Stimulated activated CD8-positive, alpha-beta memory T cell treated with anti-CD3 and anti-CD28 coated beads, Interleukin-7, amount 100 ng/mL, for 48 hours (primary cell): ENCODE measurements at places on chromosomes 12 and 14.

DNA sequence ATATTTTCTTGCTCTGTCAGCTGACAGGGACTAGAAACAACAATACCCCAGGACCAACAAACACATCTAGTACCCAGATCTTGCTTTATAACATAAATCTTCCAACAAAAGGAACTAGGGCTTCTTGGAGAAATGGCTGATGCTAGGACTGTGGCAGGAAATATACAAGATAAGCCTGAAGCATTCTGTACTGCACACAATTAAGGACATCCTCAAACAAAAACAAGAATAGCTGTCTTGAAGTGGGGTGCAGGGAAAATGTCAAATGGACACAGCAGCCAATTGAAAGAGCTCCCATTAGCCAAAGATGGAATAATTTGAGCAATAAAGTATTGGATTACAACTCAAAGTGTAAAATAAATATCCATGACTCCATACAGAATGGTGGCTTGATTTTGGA is 50.0 kb downstream of the LGMN start:
- DNase-seq = no peak

GRCh38 chr12:18415227-18415626 is 153.9 kb downstream of the PIK3C2G start:
- no peak for DNase-seq

GRCh38 chr14:74518221-74518620 is 24.7 kb downstream of the ISCA2 start:
- no peak for DNase-seq

- DNase-seq = no peak
Measured at GRCh38 chr12:120836114-120836684, 68.0 kb downstream of the SPPL3 start.

GRCh38 chr14:25833341-25834126 is 764.3 kb downstream of the NOVA1 start:
- no peak for DNase-seq

DNA sequence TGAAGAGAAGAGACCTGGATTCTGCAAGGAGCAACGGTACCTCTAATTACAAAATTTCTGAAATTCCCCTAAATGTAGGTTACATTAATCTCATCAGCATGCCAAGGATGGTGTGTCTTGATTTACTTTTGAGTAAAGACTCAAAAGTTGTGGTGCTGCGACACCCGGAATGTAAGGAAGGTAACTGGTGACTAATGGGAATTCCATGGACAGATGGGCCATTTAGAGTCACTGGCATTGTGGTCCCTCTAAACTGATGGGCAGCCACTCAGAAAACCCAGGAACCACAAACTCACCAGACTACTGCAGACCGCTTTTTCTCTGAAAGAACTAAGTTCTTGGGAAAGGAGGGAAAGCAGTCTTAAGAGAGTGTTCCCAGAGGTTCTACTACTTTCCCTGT is 32.8 kb downstream of the GRIN2B start:
- no peak for DNase-seq

- DNase-seq = no peak
Measured at GRCh38 chr14:99252940-99253868, 18.8 kb downstream of the BCL11B start.

DNA sequence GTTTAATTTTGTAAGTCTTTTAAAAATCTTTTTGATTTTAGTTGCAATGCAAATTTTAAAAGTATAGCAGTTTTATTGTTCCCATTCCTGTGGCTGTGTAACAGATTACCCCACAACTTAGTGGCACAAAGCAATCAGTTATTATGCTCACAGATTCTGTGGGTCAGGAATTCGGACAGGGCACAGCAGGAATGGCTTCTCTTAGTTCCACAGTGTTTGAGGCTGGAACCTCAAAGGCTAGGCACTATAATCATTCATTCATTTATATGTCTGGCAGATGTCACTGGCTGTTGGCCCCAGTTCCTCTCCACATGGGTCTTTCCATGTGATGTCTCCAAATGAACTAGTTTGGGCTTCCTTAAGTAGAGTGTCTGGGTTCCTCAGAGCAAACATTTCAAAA is 193.3 kb downstream of the RAD51B start:
- DNase-seq = no peak

DNA sequence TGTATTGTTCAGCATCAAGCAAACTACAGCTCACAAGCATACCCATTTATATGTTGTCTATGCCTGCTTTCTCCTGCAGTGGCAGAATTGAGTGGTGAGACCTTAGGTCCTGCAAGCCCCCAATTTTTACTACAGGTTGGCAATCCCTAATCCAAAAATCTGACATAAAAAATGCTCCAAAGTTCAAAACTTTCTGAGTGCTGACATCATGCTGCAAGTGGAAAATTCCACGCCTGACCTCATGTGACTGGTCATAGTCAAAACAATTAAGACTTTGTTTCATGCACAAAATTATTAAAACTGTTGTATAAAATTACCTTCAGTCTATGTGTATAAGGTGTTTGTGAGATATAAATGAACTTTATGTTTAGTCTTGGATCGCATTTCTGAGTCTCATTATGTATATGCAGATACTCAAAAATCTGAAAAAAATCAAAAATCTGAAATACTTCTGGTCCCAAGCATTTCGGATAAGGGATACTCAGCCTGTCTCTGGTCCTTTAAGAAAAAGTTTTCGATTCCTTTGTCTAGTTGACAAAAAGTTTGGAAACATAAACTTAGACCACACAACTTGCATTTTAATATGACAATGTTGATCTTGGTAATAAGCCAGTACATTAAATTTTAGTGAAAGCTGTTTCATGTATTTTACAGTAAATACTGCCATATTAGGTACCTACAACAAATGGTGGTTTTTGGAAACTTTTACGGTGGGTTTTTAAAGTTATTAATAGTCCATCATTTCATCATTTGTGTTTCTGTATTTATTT is 81.5 kb downstream of the AEBP2 start:
- no peak for DNase-seq

DNA sequence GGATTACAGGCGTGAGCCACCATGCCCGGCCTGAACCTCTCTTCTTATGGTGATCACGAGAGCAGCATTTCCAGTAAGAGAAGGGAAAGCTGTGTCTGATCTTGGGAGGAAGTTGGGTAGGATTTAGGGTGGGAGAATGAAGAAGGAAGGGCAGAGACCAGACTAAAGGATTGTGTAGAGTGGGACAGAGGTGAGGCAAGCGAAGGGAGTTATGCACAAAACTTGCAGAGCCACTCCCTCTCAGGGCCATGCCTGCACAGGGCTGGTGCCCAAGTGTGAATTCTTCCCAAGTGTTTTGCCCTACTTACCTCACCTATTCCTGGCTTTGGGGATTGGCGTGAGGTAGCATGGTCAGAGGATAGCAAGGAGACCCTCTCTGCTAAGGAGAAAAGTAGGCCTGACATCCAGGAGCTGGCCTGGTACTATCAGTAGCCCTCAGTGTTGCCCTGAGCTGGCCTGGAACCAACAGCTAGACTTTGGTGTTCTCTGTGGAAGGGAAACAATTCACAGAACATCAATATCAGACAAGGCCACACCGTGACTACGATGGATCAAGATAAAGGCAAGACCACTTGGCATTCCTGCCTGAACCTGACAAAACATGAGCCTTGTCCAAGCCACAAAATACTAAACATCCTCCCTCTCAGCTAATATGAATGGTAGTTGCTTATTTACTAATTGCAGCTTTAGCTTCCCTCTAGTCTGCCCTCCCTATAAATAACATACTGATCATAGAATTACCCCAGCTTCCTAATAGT is 201.0 kb upstream of the AMIGO2 start:
- no peak for DNase-seq

DNA sequence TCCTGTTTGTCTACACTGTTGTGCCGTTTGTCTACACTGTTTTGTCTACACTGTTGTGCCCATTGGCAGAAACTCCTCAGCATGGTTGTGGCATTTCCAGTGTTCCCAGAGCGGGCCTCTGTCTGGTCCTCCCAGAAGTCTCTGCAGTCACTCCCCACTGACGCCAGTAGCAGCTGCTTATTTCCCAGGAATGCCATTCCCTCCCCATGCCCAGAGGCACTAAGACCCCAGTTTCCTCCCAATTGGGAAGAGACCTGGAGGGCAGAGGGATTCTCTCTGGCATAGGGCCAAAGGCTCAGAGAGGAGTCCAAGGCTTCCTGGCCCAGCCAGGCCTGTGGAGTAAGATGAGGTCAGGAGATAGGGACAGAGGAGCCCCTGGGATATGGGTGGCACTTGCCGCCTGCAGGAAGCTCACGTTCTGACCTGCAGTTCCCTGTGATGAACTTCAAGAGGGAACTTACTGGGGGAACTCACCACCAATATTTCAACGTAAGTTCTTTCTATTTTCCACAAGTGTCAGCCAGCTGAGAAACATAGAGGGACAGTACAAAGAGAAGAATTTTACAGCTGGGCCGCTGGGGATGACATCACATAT is 69.1 kb downstream of the TNFAIP2 start:
- DNase-seq = no peak

- no peak for DNase-seq
Measured at GRCh38 chr12:9041321-9041720, 52.0 kb downstream of the KLRG1 start.

- DNase-seq = no peak
Measured at GRCh38 chr14:50615056-50615455, 53.0 kb downstream of the SAV1 start.

DNA sequence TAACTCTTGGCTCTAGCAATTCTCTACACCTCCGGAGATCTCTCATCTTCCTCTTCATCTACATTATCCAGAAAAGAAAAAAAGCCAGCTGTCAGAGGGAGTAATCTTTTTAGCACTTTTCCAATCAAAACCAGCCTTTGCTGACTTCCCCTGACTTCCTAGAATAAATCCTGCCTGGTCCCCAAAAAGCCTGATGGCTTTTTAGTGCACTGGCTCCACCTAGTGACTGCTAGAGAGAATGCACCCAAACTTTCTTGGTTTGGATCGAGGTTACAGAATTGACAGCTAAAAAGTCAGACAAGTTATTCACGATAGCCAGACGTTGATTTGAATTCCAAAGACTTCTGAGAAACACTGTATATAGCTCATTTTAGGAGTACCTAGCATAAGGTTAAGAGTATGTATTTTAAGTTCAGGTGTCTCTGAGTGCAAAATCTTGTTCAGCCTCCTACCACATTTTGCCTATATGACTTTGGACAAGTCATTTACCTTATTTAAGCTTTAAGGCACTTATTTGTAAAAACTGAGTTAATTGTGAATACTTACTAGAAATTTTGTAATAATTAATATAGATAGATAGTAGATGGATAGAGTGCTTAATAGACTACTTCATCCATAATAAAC is 185.7 kb upstream of the GRIN2B start:
- DNase-seq = no peak

DNA sequence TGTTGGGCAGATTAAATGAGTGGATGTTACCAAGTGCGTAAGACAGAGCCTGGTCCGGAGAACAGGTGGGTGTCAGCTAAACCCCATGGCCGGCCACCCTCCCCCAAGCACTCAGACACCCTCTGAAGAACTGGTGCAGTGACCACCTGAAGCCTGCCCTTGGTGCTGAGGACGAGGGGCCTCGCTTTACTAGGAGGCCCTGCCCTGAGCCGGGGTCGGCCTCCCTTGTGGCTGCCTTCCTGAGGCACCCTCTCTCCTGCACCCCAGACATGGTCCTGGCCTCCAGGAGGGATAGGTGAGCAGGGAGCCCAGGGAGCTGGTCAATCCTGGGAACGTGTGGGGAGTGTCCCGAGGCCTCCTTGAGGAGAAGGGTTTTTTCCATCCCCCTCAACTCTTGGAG is 4.9 kb upstream of the KIF26A start:
- no peak for DNase-seq

GRCh38 chr12:66571361-66571915 is 107.4 kb downstream of the GRIP1 start:
- no peak for DNase-seq

DNA sequence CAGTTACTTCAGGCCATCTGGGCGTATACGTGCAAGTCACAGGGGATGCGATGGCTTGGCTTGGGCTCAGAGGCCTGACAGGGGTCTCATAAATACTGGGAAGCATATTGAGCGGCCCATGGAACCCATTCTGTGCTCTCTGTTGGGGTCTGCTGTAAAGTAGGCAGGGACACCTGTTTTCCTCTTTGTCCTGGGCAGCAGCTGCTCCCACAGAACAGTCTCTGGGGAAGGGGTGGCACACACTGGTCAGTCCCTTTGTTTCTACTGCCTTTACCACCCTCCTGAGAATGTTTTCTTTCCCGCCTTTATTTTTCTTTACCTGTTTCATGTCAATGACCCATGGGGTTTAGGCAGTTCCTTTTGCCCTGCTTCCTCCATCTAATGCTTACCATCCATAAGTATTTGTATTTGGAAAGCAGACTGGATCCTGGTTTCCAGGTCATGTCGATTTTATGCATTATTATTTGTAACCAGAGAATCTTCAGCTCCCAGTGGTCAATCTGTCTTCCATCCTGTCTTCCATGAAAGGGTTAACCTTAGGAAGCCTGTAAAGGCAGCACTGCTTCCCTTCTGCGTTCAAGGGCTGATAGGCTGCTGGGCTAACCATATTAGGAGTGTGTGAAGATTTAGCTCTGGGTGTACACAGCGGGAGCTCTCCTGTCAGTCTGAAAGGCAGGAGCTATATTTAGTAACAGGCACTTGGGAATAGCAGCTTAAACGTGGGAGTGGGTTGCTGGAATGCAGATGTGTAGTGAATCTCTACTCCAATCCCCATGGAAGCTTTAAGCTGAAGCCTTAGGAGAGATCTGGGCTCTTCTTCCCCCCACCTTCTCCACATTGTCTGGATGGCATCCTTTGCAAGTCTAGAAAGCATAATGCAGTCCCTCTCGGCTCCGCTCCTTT is 124.0 kb downstream of the DYRK2 start:
- DNase-seq = no peak

DNA sequence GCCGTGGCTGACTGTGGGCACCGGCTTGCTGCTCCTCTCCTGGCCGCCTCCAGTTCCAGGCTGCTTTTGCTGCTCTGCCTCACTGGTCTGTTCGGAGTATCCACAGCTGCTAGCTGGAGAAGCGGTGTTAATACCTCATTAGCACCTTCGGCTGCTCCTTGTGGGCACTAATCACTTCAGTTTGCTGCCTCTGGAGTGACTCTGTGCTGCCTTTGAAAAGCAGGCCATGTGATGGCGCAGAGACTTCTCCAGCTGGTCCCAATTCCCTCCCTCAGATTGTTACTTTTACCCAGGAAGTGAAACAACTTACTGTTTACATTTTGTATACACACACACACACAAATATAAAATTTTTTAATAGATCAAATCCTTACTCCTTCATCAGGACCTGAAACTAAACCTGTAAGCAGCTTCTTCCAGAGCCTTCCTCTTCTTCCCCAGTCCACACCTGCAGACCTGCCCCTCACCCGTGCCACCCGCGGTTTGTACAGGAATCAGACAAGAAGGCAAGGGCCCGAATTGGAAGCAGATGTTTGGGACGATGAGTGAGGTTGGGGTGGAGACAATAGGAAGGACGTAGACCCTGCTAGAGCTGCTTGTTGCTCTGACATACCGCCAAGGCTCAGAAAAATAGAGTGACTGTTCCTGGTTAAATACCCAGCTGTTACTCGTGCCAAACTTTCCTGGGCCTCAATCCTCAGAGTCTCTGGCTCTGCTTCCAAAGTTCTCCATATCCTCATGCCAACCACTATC is 41.5 kb upstream of the LTBP2 start:
- DNase-seq = no peak
